Fibroblast of skin of back (primary cell): ENCODE measurements at places on chromosomes 6 and 20.
A peak's percentile ranks its signal among the peaks of the same experiment; 100 is the strongest.

- no peak for DNase-seq
Measured at GRCh38 chr6:149729824-149730223, 11.9 kb upstream of the LATS1 start.

- peak; percentile 70 for DNase-seq
Measured at GRCh38 chr6:127076466-127076865, 42.0 kb upstream of the RSPO3 start.

DNA sequence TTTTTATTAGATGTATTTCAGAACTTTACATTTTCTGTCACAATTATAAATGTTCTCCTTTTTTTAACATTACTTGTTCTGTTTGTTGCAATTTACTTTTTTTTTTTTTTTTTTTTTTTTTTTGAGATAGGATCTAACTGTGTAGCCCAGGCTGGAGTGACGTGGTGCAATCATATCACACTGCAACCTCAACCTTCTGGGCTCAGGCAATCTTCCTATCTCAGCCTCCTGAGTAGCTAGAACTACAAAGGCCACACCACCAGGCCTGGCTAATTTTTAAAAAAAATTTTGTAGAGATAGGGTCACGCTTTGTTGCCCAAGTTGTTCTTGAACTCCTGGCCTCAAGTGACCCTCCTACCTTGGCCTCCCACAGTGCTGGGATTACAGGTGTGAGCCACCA is 15.1 kb upstream of the MBOAT1 start:
- DNase-seq, result no peak

DNA sequence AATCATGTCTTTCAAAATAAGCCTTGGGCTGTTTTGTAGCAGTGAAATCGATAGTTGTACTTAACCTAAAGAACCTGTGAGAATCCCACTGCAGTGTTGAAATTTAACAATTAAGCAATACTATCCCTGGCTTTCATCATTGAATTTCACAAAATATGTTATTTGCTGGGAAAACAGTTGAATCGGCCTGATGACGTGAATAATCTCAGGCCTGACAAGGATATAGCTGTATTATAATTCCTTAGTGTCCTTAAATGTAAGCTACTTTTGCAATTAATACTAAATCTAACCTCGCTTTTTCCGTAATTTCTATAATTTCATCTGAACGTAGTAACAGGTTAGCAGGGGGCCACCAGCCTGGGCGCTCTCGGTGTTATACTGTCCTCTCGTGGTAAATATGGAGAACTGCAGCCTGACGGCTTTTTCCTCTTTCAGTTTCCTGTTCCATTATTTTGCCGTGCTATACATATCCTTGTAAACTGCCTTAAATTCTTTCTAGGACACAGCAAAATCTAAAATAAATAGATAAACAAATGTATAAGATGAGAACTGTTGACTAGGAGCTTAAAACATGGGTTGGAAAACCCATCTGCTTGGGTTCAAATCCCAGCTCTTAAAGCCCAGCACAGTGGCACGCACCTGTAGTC is 24.0 kb downstream of the MTFR2 start:
- peak; percentile 45 for DNase-seq

- DNase-seq, result no peak
Measured at GRCh38 chr6:131688286-131688685, 12.9 kb downstream of the OR2A4 start.

- no peak for DNase-seq
Measured at GRCh38 chr6:116314878-116315277, 35.1 kb upstream of the TSPYL1 start.

DNA sequence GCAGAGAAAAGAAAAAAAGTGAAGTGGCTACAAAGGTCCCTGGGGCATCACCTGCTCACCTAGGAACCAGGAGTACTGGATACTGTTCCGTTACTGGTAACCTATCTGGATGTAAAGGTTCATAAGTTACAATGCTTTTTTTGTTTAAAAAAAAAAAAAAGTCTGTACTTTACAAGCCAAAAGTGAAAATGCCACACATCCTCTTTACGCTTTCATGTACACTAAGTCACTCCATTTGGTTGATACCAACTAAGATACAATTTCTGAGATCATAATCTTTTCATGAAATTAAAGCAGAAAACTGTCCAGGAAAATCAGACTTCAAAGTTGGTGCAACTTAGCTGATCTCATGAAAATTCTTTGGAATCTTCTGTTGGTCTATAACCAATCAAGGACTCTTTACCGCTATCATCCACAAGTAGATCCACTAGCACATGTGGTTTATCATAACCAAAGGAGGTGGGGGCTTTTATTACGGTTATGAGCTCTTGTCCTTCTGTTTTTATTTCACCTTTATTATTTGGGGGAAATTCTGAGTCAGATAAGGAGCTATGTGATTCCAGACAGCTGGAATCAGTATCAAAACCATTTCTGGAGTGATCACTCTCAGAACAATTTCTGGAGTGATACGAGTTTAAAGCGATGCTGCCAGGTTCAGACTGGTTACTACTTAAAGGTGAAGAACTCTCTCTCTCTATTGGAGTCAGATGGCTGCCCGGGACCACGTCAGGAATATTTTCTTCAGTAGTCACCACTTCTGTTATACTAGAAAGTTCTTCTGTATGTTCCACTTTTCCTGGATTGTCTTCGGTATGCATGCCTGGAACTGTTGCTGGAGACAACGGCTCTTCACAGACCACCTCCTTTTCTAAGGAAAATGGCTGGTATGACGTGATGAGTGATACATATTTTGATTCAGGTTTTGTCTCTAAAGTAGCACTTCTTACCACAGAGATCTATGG is 21.2 kb downstream of the IFNGR1 start:
- no peak for DNase-seq

- no peak for DNase-seq
Measured at GRCh38 chr6:157454762-157455714, 74.0 kb downstream of the ZDHHC14 start.

DNA sequence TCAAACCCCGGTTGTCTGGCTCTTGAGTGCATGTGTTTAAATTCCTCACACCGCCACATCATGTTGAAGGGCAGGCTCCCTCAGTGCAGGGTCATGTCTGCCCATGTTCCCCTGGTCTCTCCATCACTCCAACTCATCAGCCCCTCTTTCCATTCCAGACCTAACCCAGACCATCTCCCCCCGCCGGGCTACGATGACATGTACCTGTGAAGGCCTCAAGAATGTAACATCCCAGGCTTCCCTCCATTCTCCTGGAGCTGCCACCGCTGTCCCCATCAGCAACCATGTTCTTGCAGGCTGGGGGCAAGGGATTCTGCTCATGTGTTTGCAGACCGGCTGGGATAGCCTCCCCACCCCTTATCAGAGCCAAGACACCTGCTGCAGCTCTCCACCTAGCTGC is 19.9 kb downstream of the TMEM74B start:
- no peak for DNase-seq

DNA sequence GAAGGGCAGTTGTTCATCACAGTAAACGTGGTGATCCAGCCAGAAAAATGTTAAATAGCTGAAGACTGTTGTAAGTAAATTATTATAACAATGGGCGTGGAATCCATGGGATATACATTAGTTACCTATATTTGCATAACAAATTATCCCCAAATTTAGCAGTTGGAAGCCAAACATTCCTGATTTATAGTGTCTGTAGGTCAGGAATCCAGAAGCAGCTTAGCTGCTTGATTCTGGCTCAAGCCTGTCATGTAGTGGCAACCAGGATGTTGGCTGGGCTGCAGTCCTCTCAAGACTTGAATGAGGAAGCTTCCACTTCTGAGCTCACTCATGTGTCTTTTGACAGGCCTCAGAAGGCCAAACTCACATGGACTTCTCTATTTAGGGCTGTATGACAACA is 6.9 kb upstream of the ADGRB3 start:
- no peak for DNase-seq

GRCh38 chr20:63190828-63191227 is 25.1 kb downstream of the YTHDF1 start:
- no peak for DNase-seq

GRCh38 chr6:46583721-46584120 is 68.9 kb downstream of the CYP39A1 start:
- DNase-seq, result no peak
